NCI-H187 treated with DMSO at 0.1 percent for 48 hours (cell line): ENCODE measurements at places on chromosomes 7 and 10.

GRCh38 chr7:141920281-141920680 is 4.1 kb downstream of the OR9A4 start:
- no peak for DNase-seq

- DNase-seq, result no peak
These were observed 1131.4 kb downstream of the XPNPEP1 start for GRCh38 chr10:108791794-108792474.

DNA sequence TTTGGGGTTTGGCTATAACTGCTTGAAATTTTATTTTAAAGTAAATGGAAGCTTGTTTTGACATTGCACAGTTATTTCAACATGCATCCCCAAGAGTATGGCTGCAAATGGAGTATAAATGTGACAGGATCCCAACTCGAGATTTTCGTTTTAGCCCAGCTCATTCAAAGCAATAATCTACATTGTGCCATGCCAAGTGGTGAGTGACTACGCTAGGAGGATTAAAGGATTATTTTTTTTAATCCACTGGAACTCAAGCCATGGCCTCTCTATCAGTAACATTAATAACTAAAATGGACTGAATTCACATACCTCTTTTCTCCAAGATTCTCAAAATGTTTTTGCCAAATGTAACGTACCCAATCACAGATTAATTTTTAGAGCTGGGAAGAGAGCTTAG is 60.6 kb upstream of the AUTS2 start:
- DNase-seq, result no peak

DNA sequence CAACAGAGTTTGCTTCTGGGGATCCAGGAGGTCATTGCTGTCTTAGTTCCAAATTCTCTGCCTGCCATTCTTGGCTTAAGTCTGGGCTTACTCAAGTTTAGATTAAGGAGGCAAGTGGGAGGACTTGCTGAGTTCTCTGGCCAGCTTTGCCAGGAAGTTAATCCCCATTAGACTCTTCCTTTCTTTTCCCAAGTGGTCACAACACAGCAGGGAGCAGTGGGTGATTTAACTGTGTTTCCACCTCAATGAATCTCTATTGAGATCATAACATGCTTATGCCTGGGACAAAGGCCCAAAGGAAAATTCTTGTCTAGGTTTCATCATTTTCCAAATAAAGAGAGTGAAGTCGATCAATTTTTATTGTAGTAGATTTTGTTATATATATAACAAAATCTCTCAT is 1159.6 kb downstream of the SORCS3 start:
- no peak for DNase-seq

GRCh38 chr10:624605-625332 is 64.7 kb downstream of the DIP2C start:
- DNase-seq, result no peak

DNA sequence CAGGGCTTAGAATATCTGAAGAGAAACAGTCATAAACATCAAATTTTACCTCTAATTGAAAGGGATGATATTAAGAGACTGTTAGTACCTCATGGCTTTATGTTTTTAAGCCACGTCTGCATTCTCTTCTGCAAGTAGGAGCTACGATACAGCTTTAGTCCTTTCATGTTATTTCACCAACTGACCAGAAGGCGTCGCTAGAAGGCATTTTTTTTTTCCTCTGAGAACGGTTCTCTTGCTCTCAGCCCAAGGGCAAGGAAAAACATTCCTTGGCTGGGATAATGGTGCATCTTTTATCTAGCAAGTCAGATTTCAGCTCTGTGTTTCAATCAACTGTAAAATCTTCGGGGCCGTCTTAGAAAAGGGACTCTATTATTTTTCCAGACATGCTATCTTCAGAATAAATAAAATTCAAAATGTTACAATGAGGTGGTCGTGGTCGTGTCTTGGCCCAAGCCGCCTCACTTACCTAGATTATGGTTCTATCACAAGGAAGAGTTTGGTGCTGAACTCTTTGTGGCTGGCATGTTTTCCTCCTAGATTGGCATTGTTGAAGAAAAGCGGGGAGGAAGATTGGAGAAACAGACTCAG is 41.6 kb upstream of the LYZL2 start:
- peak; percentile 3 for DNase-seq
